Spinal cord (tissue), 10 donors: ENCODE measurements at places on chromosomes 7 and 10. TPM values are rescaled to one million over a fixed set of nuclear protein-coding genes. Genes with fewer than 3 reads are reported as not detected.

DNA sequence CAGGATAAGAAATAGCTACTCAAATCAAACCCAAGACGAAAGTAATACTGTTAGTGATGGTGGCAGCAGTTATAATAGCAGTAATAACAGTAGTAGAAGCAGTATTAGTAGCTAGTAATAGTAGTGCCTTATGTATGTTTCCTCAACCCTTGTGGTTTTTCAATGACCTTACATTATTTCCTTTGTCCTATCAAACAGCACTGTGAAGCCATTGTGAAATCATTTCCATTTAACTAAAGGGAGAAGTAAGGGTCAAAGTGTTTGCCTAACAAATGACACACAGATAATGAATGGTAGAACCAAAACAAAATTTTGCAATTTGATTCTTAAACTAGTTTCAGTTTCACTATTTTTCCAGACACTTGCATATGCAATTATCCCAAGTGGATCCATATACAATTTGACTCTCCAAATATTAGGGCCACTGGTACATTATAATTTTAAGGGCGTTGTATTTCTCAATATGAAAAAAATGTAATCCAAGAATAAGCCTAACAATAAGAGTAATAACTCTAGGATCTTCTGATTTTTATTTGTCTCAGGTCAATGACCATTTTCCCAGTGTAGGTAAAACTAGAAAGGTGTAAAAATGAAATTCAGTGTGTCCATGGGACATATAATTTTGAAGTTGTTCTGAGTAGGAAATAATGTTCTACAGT, 33.7 kb upstream of the TMEM26 start:
- DNase-seq, result no peak

DNA sequence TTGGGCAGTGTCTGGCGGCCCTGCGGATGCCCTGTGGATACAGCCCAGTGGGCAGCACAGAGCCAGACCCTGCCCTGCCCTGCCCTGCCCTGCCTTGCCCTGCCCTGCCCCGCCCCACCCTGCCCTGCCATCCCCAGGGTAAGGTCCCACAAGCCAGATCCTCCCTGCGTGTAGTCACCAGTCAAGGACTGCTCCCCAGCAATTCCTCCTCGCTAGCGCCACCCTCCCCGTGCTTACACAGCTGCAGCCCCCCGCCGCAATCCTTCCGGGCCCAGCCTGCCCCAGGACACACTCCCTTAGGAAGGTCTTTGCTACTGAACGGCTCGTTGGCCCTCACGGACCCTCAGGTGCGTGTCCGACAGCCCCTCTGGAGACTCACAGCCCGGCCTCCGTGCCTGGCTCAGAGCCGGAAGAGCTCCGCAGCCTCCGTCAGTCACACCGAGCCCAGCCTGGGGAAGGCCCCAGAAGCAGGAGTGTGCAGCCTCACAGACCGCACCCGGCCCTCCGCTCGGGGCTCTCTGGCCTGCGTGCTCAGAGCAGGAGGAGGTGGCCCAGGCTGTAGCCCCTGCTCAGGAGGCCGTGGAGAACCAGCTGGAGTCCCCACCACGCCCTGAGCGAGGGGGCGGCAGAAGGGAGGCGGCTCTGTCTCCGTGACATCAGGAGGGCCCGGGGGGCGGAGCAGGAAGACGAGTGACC, 68.3 kb downstream of the PWWP2B start:
- no peak for DNase-seq

DNA sequence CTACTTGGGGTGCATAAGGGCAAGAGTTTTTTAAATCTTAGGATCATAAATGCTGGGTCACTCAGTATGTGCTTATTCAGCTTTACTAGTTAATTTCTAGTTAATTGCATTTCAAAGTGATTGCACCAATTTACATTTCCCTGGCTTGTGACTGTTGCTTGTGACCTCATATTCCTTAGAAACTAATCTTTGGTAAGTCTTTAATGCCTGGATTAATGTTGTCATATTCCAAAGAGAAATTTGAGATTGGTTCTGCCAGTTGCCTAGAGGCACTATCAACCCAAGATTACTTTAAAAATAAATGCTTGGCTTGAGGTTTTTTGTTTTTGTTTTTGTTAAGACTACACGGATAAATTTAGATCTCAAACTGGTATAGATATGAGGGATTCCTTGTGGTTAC, 103.1 kb downstream of the ANK3 start:
- no peak for DNase-seq

DNA sequence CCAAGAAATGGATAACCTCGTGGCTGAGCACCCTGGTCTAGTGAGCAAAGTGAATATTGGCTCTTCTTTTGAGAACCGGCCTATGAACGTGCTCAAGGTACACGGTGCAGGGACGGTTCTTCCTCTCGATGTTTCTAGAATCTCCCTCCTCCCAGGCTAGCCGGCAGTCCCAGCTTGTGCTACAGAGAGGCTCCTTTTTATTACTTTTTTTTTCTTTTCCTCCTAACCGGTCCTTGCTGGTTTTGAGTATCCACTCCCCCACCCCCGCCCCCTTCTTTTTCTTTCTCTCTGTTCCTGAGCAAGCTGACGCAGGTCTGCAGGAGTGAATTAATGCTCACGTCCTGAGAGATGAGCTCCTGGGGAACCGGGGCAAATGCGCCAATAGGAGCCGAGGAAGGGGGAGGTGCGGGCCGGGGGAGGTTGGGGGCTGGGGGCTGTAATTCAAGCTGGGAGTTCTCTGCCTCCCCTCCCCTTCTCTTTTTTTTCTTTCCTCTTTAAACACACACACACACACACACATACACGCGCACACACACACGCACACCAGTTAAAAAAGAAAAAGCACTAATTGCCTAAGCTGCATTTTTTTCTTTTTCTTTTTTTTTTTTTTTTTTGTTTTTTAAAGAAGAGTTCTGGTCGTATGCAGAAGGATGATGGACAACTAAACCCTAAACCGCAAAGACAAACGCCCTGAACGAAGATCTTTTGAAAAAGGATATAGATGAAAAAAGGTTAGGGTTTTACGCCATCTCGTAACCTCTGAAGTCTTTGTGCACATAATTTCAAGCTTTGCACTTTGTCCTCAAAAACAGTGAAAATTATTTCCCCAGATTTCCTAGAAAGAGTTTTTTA, 6.6 kb downstream of the CPA2 start:
- peak; percentile 95 for DNase-seq

DNA sequence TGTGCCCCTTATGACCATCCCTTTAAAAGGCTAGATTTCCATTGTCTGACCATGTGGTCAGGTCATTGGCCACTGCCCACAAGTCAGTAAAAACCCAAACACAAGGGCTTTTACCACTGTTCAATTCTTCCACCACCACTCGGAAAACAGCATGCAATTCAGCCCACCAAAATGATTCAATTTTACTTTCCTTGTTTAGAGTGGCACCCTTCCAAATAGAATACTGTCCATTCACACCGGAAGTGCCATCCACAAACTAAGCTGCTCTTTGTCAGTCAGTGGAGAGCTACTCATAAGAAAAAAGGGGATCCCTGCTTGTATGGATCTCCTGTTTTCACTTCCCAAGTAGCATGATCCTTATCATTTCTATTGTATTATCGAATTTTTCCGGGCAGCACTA, 350.7 kb upstream of the MBL2 start:
- no peak for DNase-seq

Gene HTR7
- total RNA-seq, result 12.4 TPM
